ENCODE measurements at places on chromosomes 3 and 15.

GRCh38 chr15:84992157-84992944 is 10.7 kb downstream of the PDE8A start:
- DNase-seq: no peak

GRCh38 chr3:36362973-36363372 is 17.3 kb upstream of the STAC start:
- no peak for DNase-seq

DNA sequence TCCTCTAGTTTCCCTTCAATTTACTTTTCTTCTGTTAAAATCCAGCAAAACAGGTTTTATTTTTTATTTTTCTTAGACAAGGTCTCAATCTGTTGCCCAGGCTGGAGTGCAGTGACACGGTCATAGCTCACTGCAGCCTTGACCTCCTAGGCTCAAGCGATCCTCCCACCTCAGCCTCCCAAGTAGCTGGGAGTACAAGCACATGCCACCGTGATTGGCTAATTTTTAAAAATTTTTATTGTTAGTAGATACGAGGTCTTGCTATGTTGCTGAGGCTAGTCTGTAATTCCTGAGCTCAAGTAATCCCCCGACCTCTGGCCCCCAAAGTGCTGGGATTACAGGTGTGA is 41.6 kb downstream of the ILDR1 start:
- DNase-seq: no peak

DNA sequence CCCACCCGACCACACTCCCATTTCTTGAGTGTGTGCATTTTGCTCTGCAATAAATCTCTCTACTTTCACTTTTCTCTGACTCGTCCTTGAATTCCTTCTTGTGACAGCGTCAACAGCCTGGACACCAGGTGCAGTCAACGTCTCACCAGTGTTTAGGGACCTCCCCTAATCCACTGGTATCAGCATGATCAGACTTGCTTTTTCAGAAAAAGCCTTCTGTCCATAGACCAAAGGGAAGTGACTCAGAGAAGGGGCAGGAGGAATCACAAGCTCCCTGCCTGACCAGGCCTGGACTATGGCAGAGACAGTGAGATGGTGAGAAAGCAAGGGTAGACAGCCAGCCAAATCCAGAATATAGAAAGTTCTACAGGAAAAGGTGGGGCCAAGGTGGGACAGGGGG is 15.5 kb downstream of the CCR5 start:
- DNase-seq: no peak

DNA sequence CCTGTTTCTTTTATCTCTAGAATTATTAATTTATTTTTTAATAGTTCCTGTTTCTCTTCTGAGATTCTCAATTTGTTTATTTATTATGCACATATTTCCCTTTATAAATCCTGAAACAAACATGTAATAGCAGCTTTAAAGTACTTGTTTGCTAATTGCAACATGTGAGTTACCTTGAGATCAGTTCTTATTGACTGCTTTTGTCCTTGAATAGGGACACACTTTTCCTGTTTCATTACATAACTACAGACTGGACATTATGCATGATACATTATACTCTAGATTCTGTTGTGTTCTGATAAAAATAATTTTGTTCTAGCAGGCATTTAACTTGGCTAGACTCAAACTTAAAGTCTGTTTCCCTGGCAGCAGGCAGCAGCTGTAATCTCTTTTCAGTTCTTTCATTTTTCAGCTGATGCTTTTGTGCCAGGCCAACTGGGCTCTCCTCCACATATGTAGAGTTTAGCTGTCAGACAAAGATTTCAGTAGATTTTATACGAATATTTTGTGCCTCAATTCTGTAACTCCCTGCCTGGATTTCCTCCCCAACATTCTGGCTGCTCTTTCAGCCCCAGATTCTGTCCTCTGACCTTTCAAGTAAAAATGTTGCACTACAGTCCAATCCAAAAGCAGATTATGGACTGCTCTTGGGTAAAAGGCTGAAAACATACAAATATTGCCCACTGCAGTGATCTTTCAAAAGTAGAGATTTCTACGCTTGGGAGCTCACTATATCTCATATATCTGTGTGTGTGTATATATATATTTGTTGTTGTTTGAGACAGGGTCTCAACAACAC is 41.9 kb downstream of the PCOLCE2 start:
- no peak for DNase-seq

GRCh38 chr3:11899826-11900225 is 53.1 kb upstream of the TAMM41 start:
- DNase-seq: no peak

- DNase-seq: no peak
Measured at GRCh38 chr15:26866298-26867199, at the start of gene GABRA5. Gene GABRA5 (plus strand): TSS chr15:26867062. CDS start chr15:26869249, 2,187 bp downstream.

GRCh38 chr3:25151281-25151902 is 276.7 kb upstream of the RARB start:
- no peak for DNase-seq

- DNase-seq: no peak
Measured at GRCh38 chr3:176967522-176967921, 229.8 kb downstream of the TBL1XR1 start.

DNA sequence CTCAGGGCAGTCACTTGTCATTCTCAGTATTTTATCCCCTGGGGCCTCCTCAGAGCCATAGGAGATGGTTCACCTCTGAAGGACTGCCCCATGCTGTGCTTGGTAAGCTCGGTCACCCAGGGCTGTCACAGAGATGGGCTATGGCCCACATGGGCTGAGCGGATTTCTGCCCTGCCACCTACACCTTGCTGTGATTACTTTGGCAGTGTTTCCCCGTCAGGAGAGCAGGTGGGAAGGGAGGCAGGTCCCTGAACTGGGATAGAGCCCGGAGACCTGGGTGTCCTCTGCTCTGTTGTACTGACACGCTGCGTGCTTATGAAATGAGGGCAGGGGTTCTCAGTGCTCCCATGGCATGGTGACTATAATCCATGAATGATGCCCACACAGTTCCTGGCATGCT is 48.9 kb downstream of the APBA2 start:
- DNase-seq: no peak

GRCh38 chr3:10551139-10551538 is 45.8 kb upstream of the ATP2B2 start:
- DNase-seq: no peak

DNA sequence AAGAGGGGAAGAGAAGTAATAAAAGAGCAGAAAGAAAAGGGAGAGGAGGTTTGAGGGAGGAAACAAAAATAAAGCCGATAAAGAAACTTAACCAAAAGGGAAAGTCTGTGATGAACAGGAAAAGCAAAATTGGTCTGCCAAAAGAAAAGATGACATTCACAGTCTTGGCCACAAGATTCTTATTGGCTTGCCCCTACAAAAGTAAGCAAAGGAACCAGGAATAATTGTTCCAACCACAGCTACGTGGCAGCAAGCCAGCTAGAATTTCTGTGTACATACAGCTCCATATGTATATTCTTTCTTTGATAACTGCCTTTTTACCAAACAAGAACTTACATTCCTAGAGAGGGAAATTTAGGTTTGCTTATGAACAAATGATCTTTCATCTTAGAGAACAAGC is 79.6 kb downstream of the MLH1 start:
- no peak for DNase-seq

DNA sequence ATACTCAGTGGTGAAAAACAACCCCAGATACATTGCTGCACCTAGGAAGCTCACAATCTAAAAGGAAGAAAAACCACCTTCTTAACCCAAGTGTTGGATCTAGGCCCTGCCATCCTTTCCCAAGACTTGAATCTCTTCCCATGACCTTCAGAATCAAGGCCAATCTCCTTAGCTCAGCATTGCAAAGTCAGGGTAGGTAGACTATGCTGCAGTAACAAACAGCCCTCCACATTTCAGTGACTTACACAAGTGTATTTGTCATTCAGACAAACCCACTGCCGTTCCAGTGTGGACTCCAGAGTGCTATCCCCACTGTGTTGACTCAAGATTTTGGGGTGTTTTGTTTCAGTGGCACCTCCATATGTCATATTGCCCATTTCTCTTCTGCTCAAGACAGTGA is 278.4 kb downstream of the UACA start:
- no peak for DNase-seq

DNA sequence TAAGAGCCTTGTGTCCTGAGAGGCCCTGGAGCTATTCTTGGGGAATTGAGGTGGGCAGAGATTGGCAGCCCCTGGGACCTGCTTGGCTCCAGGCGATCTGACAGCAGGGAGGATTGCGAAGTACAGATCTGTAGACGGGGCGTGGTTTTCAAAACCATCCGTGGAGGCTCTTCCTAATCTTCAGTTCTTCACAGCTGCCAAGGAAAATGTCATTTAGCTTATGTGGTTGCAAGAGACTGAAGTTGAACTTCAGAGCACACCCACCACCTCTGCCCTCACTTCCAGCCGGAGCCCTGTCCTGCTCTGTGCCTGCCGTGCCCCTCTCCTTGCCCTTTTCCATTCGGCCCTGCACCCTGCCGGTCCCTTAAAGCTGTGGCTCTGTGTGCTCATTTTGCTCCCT is 12.9 kb downstream of the NISCH start:
- no peak for DNase-seq

DNA sequence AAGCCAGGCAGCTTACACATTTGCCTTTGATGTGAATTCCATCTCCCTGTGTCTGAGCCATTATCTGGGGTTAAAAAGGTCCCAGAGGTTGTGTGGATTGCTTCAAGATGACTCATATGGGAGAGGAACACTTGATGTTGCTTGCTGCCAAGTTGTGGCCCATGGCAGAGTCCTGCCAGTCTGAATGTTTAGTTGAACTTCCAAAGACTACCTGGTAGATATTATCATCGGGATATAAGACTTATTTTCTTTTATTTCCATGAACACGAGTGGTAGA is 85.6 kb downstream of the TJP1 start:
- DNase-seq: no peak

GRCh38 chr15:74445816-74446763 is 12.3 kb upstream of the SEMA7A start:
- DNase-seq: no peak

- DNase-seq: no peak
Measured at GRCh38 chr3:27426926-27427325, 57.3 kb downstream of the SLC4A7 start.

- no peak for DNase-seq
Measured at GRCh38 chr3:147620906-147621305, 211.7 kb downstream of the ZIC1 start.

DNA sequence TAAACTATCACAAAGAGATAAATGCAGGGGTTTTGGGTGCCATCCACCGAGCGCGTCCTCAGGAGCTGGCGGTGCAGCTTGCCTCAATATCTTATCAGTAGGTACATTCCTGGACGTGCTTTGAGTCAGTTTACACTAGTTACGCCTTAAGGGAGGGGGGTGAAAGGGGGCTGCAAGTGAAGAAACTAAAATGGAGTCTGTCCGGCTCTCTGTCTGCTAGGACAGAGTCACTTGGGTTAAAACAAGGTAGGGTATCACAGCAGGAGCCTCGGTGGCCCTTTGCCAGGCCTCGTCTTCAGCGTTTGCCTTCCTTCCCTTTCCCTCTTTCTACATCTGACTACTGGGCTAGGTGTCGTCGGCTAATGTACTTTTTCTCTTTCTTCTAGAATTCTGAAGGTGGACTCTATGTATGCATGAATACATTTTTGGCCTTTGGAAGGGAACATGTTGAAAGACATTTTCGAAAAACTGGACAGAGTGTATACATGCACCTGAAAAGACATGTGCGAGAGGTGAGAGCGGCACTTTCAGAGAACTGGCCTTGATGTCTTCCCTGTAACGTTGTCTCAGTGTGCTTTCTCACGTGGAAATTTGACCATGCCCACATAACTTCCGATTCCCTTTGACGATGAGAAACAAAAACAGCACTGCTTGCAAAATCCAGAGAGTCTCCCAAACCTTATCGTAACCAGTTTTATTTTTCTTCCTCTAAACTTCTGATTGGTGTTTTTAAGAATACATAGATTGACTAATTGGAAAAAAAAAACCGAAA is 28.8 kb downstream of the USP13 start:
- DNase-seq: no peak

- no peak for DNase-seq
Measured at GRCh38 chr3:52039846-52040245, 16.5 kb downstream of the DUSP7 start.

DNA sequence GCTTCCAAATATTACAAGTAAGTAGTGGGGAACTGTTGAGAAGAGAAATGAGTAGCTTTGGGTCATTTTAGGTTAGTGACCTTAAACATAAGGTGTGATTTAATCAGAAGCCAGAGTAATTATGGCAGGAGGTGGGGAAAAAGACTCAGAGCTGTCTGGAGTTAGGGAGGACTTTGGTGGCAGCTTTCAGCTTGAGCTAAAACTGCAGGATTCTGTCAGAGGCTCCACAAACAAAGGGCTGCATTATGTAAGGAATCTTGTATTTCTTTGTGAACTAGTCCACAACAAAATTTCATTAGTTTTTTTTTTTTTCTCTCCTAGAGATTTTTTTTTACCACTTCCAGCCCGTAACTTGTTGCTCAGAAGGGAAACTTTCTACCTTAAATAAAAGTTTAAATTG is 345.3 kb downstream of the TIGIT start:
- DNase-seq: no peak

GRCh38 chr3:127684871-127685707 is 12.3 kb downstream of the ABTB1 start:
- no peak for DNase-seq

GRCh38 chr3:125078951-125079674 is 23.3 kb upstream of the HEG1 start:
- DNase-seq: no peak

- DNase-seq: no peak
Measured at GRCh38 chr3:81585056-81585455, 176.4 kb downstream of the GBE1 start.

DNA sequence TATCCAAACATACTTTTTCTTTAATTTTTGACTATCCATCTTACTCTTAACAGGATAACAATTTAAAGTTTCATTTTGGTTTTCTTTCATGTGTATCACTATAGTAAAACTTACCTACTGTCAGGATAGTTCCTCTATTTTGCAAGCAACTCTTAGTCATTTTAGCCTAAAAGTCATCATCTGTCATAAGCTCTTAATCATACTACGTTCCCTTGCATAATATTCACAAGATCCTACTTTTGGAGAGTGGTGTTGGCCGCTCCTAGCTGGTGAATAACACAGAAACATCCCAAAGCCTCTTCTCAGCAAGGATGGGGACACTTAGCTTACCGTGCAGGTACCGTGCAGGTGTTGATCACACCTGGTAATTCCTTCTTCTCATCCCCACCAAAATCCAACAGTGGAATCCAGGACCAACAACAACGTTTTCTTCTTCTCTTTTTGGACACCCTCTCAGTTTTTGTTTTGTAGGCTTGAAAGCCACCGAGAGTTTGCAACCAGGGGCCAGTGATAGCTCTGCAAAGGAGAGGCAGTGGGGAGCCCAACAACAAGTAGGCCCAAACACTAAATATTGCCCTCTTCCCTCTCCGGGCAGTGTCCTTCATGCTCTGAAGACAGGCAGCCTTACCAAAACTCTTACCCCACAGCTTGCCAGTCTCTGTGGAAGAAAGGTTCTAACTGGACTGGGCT is 433 bp downstream of the FILIP1L start:
- no peak for DNase-seq
